H4 (cell line): ENCODE measurements at places on chromosomes 13 and 19.

DNA sequence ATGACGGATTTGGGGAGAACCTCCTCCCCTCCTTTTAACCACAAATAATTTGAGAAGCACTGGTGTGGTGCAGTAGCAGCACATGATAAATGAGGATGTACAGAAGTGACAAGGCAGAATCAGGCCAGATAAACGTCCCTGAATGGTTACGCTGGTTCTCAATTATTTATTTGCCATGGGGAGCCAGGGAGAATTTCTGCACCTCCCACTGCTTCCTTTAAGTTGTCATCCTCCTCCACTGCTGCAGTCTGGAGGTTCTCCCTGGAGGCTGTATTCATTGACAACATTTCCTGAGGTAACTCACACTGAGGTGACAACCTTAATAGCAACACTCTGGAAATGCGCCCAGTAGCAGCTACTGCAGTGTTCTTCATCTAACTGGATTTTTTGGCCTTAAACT lies 308.9 kb upstream of the SLITRK1 start:
- DNase-seq = no peak

- DNase-seq = no peak
Observed at GRCh38 chr19:2261438-2262172, 5.4 kb upstream of the JSRP1 start.

- no peak for DNase-seq
Observed at GRCh38 chr19:33442706-33443105, 69.2 kb downstream of the CEBPG start.

DNA sequence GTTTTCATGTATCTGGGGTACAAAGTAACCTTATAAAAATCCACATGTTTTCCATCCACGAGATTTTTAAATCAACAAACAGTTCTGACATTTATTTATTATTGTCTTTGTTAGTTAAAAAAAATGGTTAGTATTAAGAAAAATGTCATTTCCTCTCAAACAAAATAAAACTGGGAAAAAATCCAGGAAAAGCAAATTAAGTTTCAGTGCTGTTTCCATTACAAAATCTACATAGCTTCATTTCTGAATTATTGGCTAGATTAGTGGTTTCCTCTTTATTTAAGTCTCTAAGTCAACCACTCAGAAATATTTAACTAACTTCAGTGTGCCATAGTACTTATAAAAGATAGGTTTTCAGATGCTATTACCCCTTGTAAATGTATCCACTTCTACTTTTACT lies 49.1 kb downstream of the MZT1 start:
- no peak for DNase-seq

DNA sequence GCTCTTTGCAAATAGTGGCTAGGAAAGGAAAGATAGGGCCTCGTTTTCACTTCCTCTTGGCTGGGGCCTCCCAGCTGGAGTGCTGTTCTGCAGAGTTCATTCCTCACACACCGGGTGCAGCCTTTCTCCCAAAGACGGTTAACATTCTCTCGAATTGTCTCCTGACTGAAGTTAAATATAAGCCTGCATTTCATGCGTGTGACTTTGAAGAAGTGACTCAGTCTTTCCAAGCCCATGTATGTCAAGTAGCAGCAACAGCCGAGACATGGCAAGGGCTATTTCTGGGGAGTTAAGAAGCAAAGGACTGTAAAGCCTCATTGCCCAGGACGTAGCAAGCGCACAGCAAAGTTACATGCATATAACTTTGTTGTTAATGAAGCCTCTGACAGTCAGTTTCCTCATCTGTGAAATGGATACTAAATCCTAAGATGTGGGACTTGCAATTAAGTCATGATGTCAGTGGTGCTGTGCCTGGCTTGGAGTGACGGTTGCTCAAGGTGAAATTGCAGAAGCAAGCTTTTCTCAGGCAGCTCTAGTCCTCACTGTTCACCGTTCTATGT lies 502.4 kb downstream of the MYO16 start:
- DNase-seq = no peak

GRCh38 chr13:99905224-99905623 lies 66.3 kb downstream of the ZIC5 start:
- no peak for DNase-seq
